ENCODE measurements at places on chromosomes 2 and 18.

- no peak for DNase-seq
These were observed 38.1 kb downstream of the PKDCC start for GRCh38 chr2:42085706-42086487.

DNA sequence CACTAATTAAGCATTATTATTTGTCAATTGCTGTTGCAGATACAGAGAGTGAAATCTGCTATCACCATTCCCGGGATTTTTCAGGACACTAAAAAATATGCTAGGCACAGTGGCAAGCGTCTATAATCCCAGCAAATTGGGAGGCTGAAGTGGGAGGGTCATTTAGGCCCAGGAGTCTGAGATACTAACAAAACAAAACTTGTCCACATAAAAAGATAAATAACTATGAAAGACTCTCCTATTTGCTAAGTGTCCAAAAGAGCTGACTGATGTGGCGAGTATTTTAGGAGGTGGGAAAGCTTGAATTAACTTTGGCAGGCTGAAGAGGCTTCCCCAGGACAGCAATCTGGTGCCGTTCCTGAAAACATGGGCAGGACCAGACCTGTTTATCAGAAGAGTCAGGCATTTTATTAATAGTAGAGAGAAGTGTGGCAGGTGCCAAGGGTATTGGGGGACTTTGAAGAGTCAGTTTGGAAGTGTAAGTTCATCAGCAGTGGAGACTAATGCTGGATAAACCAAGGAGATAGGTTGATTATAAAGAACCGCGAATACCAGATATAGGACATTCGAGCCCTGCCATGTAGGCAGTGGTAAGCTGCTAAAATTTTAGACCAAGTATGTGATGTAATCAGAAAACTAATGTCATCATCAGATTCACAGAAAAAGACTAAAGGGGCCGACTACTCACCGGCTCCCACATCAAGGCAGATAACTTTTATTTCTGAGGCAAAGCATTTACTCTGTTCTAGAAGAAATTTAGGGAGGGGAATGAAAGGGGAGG, 201.8 kb downstream of the EPHA4 start:
- DNase-seq = no peak

DNA sequence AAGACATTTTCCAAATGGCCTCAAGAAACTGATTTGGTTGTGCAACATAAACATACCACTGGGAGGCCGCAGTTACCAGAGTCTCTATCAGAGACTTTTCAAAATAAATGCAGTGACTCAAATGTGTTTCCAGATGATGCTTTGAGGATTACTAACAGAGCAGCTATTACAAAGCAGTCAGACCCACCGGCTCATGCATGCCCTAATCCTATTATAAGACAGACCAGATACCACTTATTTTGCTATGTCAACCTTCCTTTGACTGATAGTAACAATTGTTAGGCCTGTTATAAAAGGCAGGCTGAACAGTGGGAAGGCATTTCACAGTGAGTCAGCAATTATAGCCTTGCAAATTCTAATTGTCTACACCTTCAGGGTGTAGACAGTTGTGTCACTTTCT, 217.7 kb downstream of the LRRTM1 start:
- no peak for DNase-seq

GRCh38 chr2:213104092-213104902, 47.1 kb downstream of the IKZF2 start:
- DNase-seq = no peak

GRCh38 chr2:55901322-55901721, 22.3 kb downstream of the EFEMP1 start:
- DNase-seq = no peak

DNA sequence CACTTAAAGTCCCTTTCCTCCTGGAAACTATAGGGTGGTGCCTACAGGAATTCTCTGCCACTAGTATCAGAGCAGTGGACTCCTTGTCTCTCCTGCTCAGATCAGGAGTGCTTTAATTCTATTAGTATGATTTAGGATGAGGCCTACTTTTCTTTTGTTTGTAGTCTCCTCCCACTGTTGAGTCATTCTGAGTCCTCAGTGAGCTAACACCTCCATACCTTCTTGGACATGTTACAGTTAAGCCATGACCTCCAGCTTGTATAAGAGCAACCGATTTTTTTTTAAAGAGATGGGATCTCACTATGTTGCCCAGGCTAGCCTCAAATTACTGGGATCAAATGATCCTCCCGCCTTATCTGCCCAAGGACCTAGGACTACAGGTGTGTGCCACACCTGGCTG, 48.7 kb upstream of the OTOF start:
- no peak for DNase-seq

DNA sequence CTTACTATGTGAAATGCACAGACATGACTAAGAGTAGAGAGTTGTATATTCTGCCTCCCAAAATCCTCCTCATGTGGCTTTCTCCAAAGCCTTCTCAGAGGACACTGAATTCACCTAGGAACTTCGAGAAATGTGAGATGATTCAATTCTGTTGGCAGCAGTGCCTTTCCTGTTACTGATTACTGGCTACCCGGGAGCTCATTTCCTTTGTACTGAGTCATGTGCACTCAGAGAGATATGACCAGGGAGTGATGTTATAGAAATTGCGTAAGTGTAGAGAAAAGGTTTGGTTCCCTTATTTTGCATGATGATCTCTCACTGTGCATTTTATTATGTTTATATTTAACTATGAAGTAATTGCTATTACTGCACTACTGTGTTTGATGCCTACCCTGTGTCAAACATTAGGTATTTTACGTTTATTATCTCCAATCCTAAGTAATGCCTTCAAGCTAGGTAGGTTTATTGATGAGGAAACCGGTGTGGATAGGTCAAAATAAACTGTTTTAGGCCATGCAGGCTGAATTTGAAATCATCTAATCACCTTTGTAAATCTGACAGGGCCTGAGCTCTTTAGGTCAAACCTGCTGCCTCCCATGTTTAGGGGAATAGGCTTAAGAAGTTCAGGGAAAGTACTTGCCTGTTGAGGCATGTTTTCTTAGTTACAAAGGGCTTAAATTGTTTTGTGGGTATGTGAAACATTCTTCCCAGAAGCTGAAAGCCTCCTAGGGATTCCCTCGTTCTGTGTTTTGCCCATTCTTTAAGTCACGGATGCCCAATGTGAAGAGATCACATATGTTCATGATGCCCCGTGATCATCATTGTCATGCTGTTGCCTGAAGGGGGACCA, 86.8 kb downstream of the FMNL2 start:
- no peak for DNase-seq

DNA sequence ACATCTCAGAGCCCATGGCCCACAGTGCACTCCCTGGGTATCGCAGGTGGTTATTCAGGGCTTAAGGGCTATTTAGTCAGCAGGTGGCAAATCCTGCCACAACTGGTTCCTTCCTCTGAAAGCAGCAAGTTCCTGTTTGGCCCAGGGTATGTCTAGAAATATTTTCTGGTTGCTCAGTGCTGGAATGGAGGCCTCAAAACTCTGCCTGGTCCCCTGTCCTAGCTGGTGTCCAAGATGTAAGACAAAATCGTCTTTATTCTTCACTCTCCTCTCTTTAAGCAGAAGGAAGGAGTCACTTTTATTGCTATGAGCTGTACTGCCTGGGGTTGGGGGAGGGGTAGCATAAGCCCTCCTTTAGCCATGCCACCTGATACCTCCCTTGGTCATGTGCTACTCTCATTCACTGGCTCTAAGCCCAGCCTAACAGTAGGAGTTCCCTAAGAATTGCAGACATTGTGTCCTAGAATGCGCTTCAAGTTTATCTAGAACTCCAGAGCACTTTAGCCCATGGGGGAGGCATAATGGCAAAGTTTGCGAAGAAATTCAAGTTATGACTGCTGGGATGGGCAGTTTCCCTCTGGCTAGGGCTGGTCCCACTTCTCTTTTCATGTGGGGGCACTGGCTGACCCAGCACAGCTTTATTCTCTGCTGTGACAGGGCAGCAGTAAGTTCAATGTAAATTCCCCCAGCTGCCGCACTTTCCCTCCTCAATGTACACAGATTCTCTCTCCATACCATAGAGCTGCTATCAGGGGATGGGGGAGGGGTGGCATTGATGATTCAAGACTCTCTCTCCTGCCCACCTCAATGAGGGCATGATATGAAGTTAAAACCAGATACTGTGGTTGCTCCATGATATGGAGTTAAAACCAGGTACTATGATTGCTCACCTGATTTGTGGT, 27.1 kb upstream of the CWC22 start:
- peak; percentile 49 for DNase-seq

DNA sequence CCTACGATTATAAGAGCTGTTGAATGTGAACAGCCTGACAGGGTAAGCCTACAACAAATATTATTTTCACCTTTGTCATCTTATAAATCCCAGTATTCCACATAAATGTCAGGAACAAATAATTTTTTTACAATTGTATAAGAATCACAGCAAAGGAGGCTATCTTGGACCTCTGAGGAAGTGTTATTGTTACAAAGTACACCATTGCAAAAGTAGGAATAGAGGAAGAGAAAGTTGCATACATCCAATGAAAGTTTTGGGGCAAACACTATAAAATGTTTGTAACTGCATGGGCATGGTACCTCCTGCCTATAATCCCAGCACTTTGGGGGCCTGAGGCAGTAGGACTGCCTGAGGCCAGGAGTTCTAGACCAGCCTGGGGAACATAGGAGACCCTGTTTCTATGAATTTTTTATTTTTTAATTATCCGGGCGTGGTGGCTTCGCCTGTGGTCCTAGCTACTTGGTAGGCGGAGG, 715 bp upstream of the MEMO1 start:
- DNase-seq = peak; percentile 34

DNA sequence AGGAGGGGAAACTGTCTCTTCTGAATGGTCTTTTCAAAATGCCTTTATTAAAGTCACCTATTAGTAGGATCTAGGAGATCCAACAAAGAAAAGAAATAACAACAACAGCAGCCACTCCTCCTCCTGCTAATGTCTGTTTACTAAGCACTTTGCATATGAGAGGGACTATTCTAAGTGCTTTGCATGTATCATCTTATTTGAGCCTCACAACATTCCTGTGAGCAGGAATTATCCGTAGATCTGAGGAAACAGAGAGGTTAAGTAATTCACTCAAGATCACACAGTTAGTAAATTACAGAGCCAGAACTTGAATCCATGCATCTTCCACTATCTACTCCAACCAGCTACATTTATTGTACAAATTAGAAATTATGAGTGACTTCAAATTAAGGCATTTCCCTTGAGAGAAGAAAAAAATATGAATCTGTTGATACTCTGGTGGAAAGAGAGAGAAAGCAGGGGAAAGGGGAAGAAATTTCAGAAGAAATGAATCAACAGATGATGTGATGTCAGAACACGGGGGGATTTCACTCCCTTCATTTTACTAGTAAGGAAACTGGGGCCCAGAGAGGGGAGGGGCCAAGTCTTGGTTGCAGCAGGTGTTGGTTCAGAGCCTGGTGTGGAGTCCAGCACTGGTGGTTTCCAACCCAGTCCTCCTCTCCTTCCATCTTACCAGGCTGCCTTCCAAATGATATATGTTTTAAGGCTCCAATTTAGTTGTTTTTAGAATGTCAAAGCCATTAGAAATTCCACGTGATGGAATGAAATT, 49.7 kb downstream of the TSN start:
- DNase-seq = peak; percentile 30

GRCh38 chr2:33289961-33290360, 186.5 kb upstream of the RASGRP3 start:
- no peak for DNase-seq

DNA sequence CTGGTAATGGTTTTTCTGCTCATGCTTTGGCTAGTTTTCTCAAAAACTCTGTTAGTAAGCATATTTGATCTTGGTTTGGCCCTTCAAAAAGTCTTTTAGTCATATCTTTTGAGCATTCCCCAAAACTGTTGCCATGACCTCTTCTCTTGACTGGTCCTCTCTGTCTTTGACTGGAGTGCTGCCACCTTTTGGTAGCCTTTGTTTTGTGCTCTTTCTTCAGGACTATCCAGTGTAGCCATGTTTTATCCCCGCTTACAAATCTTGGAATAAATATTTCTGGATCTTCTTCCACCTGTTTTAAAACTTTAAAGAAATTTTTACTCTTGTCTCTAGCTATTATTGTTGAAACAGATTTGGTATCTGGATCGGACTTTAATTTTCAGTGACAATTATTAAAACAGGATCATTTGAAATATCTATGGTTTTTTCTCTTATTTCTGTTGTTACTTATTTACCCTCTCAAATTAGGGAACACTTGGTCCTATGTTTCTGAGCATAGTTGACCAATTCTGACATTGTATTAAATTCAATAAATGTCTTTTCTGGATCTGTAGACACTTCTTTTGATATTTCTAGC, 965 bp upstream of the ELOA2 start:
- DNase-seq = peak; percentile 11

GRCh38 chr2:85727798-85728197, 26.0 kb upstream of the ATOH8 start:
- DNase-seq = no peak

DNA sequence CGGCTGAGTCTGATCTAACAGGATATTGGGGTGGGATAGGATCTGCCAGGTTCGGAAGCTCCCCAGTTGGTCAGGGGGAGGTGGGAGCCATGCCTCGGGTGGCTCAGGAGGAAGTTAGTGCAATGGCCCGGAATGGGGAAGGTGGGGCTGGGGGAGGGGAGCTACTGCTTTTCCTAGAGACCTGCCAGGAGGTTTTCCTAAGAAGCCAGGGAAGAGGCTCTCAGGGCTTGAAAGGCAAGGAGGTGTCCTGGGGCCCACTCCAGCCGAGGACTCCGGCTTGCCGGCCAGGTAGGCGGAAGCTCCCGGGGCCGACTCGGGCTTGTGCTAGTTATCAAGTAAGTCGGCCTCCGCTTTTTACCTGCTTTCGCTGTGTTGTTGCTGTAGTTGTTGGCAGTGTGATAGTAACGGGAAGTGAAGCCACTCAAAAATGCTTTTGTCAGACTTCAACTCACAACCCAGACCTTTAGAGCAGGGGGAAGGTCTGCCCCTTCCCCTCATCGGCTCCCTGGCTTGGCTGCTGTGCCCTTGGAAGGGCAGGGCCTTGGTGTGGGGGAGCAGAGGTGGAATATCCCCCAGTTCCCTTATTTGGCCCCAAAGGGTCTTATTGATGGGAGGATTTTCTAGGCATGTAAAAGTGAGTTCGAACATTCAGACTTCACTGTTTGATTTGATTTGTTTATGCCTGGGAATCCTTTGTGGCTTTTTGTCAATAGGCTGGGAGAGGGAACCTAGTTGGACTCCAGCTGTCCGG, 5.4 kb downstream of the GDF7 start:
- DNase-seq = no peak

- DNase-seq = no peak
These were observed 872 bp downstream of the ASB1 start for GRCh38 chr2:238427435-238428162.

- no peak for DNase-seq
These were observed 31.4 kb upstream of the CTLA4 start for GRCh38 chr2:203835892-203836800.

DNA sequence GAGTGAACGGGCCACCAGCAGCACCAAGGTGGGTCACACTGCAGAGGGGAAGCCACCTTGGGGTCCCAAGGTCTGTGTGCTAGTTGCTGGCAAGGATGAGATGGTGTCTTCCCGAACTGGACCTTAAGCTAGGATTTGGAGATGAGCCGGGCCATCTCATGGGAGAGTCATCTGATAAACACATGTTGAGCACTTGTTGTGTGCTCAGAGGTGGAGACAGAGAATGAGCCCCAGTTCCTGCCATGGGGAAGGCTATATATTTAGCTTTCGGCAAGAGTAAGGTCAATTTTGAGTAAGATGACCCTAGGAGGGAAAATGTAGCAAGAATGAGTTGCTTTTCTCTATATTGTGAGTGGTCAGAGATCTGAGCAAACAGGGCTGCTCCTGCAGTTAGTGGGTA, 41.4 kb upstream of the RPL31 start:
- DNase-seq = no peak

GRCh38 chr2:237327175-237327950, 86.6 kb downstream of the COL6A3 start:
- DNase-seq = no peak
